Activated CD4-positive, alpha-beta T cell treated with anti-CD3 and anti-CD28 coated beads, Interleukin-2, amount 10 ng/mL, durations not matched to agents 24 days and 14 days (primary cell): ENCODE measurements at places on chromosomes 1 and 21. TPM values are rescaled to one million over a fixed set of nuclear protein-coding genes. Genes with fewer than 3 reads are reported as not detected.

The CACNA1S gene
- total RNA-seq, result not detected in 2 replicates

The PALMD gene
- total RNA-seq, result not detected in 2 replicates

The RGS18 gene
- 0.33 TPM in 1 of 2 replicates, not detected in the other for total RNA-seq

The CR1L gene
- not detected in 2 replicates for total RNA-seq

The AZIN2 gene
- 1.3 and 1.4 TPM in 2 replicates for total RNA-seq

The SLC5A3 gene
- total RNA-seq, result 52.8 and 55.4 TPM in 2 replicates

The CLCA4 gene
- total RNA-seq, result not detected in 2 replicates

The AMY2B gene
- total RNA-seq, result 3.2 and 5.9 TPM in 2 replicates

The PGLYRP3 gene
- total RNA-seq, result not detected in 2 replicates

The LCE1D gene
- total RNA-seq, result not detected in 2 replicates

The RIPPLY3 gene
- 0.26 TPM in 1 of 2 replicates, not detected in the other for total RNA-seq

The STUM gene
- total RNA-seq, result not detected in 2 replicates

The CLSTN1 gene
- 42.1 and 43.8 TPM in 2 replicates for total RNA-seq

The MTMR11 gene
- 5.8 and 6.1 TPM in 2 replicates for total RNA-seq

The KPNA6 gene
- 79.4 and 87.6 TPM in 2 replicates for total RNA-seq

The MFAP2 gene
- total RNA-seq, result not detected in 2 replicates

The SLC30A10 gene
- not detected in 2 replicates for total RNA-seq

The PLPPR4 gene
- total RNA-seq, result not detected in 2 replicates

The TFAP2E gene
- total RNA-seq, result 0.38 and 0.49 TPM in 2 replicates

The RNU1-1 gene
- 1,962 and 2,189 TPM in 2 replicates for total RNA-seq

The NCF2 gene
- total RNA-seq, result 5.3 and 6.2 TPM in 2 replicates

The C1orf21 gene
- total RNA-seq, result 1.8 and 2.5 TPM in 2 replicates

The CCDC27 gene
- not detected in 2 replicates for total RNA-seq

The SERPINC1 gene
- not detected in 2 replicates for total RNA-seq

The KRTAP7-1 gene
- total RNA-seq, result not detected in 2 replicates

The ACTL8 gene
- total RNA-seq, result not detected in 2 replicates

The SWT1 gene
- total RNA-seq, result 1.4 and 1.8 TPM in 2 replicates

The MIA3 gene
- 42.2 and 44.2 TPM in 2 replicates for total RNA-seq

The TRPM2 gene
- 9.1 and 9.8 TPM in 2 replicates for total RNA-seq

The SPRR1A gene
- not detected in 2 replicates for total RNA-seq

The CD52 gene
- total RNA-seq, result 295 and 297 TPM in 2 replicates

The KIF26B gene
- total RNA-seq, result 0.02 and 0.07 TPM in 2 replicates

The CLCN6 gene
- total RNA-seq, result 12.7 and 15.2 TPM in 2 replicates

The MEF2D gene
- total RNA-seq, result 29.7 and 29.8 TPM in 2 replicates

The CELA3A gene
- not detected in 2 replicates for total RNA-seq

The LCE2B gene
- total RNA-seq, result not detected in 2 replicates

The LCE1C gene
- total RNA-seq, result not detected in 2 replicates

The OR2T2 gene
- not detected in 2 replicates for total RNA-seq

The MRTO4 gene
- total RNA-seq, result 132 and 135 TPM in 2 replicates

The FAM163A gene
- not detected in 2 replicates for total RNA-seq

The AMY1C gene
- total RNA-seq, result not detected in 2 replicates

The GUCA2A gene
- total RNA-seq, result not detected in 2 replicates

The LORICRIN gene
- total RNA-seq, result not detected in 2 replicates

The HENMT1 gene
- 17.5 and 17.7 TPM in 2 replicates for total RNA-seq

The FAM78B gene
- 1.6 and 1.9 TPM in 2 replicates for total RNA-seq

The IFFO2 gene
- total RNA-seq, result 32.3 and 36.8 TPM in 2 replicates
